ENCODE measurements at places on chromosomes 12 and 14. TPM values are rescaled to one million over a fixed set of nuclear protein-coding genes. Genes with fewer than 3 reads are reported as not detected.

- DNase-seq: no peak
- no peaks in the 10 kb centered on the region for H3K27me3 ChIP-seq
- H3K36me3 ChIP-seq: no peaks in the 10 kb centered on the region
- H3K4me3 ChIP-seq: no peak overlapping the region
- H3K27ac ChIP-seq: no peak overlapping the region
Measured at GRCh38 chr12:123891516-123892179, 81.0 kb downstream of the CCDC92 start.

The ZC2HC1C gene
- not detected for polyA plus RNA-seq

- H3K36me3 ChIP-seq: no peaks in the 10 kb centered on the region
- no peak overlapping the region for H3K4me3 ChIP-seq
- no peaks in the 10 kb centered on the region for H3K27me3 ChIP-seq
- no peaks in the 10 kb centered on the region for H3K4me1 ChIP-seq
- no peak for DNase-seq
Measured at GRCh38 chr14:26984311-26985177, 386.7 kb upstream of the NOVA1 start.

The LGR5 gene
- polyA plus RNA-seq: not detected

The ARHGDIB gene
- 1,854 TPM for polyA plus RNA-seq

Data from CD14-positive monocyte (primary cell).